ENCODE measurements at places on chromosomes 3 and 15. TPM values are rescaled to one million over a fixed set of nuclear protein-coding genes. Genes with fewer than 3 reads are reported as not detected.

Gene ANKUB1
- total RNA-seq, result not detected

Gene RARB
- 6.5 TPM for total RNA-seq

Gene DUOX1
- 90.1 TPM for total RNA-seq

- no peak for DNase-seq
These were observed 15.1 kb downstream of the MB21D2 start for GRCh38 chr3:192902549-192902948.

GRCh38 chr3:115359536-115359935 lies 212.4 kb upstream of the ZBTB20 start:
- DNase-seq, result no peak

GRCh38 chr15:87761736-87762509 lies 494.6 kb downstream of the NTRK3 start:
- no peak for DNase-seq

GRCh38 chr3:13546667-13547171 lies 2.2 kb upstream of the FBLN2 start:
- no peak for DNase-seq

DNA sequence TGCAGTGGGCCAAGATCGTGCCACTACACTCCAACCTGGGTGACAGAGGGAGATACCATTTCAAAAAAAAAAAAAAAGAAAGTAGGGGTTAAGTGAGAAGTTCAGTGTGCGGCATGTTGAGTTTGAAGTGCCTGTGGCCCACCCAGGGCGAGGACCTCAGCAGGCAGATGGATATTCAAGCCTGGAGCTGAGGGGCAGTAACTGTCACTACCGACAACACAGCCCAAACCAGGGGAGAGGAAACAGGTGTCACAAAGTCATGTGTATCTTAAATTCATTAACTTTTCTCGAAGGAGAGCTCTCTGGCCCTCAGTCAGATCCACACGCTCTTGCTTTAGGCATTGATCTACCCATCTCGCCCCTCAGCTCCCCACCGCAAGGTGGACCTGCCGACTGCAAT lies 45.3 kb downstream of the FEM1B start:
- DNase-seq, result no peak

- DNase-seq, result no peak
These were observed 22.5 kb upstream of the BHLHE40 start for GRCh38 chr3:4956738-4957137.
